Inflammatory macrophage treated with lipopolysaccharide for 4 hours (primary cell): ENCODE measurements at places on chromosomes 12 and 14.

- no peak for DNase-seq
Measured at GRCh38 chr12:112676507-112676906, 115.0 kb upstream of the RPH3A start.

GRCh38 chr12:66156654-66157053, 13.1 kb downstream of the TMBIM4 start:
- no peak for DNase-seq

GRCh38 chr14:72061718-72062117, 129.5 kb downstream of the RGS6 start:
- no peak for DNase-seq

GRCh38 chr12:89424389-89424788, 72.1 kb upstream of the DUSP6 start:
- peak; percentile 75 for DNase-seq

- DNase-seq, result peak; percentile 69
Measured at GRCh38 chr12:48815126-48816110, 2.9 kb upstream of the CACNB3 start.

GRCh38 chr12:51925346-51926063, 18.2 kb downstream of the ACVRL1 start:
- no peak for DNase-seq

DNA sequence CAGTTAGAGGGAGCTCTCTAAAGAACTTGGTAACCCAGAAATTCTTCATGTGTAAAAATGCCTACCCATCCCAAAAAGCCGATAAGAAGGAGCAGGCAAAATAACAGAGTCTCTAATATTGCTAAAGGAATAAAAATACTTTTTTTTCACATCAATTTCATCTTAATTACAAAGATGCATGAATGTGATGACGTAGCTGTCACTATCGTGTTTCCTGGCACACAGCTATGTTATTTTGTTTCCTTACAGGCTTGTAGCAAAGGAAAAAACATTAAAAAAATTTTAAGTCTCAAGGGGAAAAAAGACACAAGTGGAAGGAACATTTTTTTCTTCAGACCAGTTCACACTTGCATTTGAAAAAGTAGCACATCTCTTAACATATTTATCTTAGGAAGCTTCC, 10.3 kb upstream of the LGALS3 start:
- DNase-seq, result no peak

DNA sequence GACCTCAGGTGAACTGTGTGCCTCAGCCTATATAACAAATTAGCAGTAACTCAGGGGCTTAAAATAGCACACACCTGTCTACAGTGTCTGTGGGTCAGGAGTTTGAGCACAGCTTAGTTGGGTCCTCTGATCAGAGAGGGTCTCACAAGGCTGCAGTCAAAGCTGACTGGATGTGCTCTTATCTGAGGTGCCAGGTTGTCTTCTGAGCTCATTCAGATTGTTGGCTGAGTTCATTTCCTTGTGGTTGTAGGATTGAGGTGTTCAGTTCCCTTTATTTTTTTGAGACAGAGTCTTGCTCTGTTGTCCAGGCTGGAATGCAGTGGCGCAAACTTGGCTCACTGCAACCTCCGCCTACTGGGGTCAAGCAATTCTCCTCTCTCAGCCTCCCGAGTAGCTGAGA, 164.7 kb downstream of the ADCK1 start:
- DNase-seq, result no peak

DNA sequence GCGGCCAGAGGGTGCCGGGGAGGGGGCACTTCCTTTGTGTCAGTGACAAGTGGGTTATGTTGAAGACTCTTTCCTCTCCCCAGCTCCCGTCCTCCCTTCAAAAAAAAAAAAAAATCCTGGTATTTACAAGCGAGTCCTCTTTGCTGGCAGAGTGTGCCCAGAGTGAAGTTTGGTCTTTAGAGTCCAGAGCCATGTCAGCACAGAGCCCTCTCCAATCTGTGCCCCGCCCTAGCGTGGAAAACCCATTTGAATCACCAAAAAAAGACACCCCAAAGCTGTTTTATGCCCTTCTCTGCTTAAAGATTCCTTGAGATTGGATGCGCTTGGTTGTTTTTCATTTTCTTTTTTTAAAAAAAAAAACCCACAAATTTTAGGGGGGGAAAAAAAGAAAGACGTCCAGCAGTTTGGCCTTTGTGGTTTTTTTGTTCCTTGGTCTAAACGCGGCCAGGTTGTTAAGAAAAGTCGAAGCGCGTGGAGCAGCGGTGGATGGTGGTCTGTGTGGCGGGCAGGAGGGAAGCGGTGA, 3.3 kb downstream of the NKX2-1 start:
- DNase-seq, result no peak
